Stimulated activated CD8-positive, alpha-beta memory T cell treated with anti-CD3 and anti-CD28 coated beads, Interleukin-4, amount 100 ng/mL, for 4 hours (primary cell): ENCODE measurements at places on chromosomes 7 and 10.

DNA sequence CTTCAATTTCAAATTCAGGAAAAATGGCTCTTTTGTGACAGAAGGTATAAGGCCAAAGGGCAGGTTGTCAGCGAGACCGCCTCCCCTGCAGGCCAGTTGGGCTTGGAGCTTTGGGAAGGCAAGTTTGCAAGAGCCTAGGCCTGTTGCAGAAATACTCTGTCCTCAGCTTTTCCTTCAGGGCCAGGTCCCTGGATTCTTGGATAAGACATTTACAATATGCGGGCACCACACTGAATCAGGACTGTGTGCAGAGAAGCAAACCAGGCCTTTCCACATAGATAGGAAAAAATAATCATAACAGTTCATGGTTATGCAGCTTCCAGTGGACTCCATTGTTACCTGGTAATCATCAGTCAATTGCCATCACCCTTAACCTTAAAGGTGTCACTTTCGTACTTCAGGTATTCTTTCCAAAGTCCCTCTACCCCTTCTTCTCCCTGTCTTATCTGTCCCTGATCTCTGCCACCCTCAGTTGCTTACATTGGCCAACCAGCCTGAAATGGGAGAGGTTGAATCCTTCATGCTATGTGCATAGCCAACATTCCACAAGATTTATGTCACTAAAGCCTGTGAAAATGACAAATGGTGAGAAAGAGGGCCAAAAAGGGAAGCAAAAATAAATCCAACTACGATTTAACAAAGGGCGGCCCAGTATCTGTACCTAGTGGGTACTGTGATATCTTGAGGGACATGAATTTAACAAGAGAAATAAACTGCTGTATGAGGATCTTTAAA is 304.5 kb upstream of the NFE2L3 start:
- no peak for DNase-seq

DNA sequence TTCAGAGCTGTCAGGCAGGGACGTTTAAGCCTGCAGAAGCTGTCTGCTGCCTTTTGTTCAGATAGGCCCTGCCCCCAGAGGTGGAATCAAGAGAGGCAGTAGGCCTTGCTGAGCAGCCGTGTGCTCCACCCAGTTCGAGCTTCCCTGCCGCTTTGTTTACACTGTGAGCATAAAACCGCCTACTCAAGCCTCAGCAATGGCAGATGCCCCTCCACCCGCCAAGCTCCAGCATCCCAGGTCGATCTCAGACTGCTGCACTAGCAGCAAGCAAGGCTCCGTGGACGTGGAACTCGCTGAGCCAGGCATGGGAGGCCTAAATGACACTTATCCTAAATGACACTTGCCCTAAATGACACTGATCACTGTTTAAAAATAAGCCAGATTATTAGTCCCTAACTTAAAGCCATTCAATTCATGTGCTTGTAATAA is 6.8 kb upstream of the ASB15 start:
- no peak for DNase-seq

DNA sequence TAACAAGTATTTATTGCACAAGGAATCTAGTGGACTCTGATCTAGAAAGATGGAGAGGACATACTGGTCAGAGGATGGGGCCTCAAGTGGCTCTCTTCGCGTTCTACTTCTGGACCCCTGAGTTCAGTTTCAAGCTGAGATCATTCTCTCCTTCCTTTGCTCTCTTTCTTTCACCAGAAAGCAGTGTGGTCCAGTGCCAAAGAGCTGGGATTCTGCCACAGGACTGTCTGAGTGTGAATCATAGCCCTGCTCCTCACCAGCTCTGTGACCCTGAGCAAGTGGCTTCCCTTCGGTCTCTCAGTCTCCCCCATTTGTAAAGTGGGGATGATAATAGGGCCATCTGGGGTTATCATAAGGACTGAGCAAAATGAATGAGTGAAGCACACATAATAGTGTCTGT is 715.2 kb downstream of the SUGCT start:
- DNase-seq, result no peak

- no peak for DNase-seq
These were observed 61.0 kb downstream of the TRUB1 start for GRCh38 chr10:114998993-114999392.

DNA sequence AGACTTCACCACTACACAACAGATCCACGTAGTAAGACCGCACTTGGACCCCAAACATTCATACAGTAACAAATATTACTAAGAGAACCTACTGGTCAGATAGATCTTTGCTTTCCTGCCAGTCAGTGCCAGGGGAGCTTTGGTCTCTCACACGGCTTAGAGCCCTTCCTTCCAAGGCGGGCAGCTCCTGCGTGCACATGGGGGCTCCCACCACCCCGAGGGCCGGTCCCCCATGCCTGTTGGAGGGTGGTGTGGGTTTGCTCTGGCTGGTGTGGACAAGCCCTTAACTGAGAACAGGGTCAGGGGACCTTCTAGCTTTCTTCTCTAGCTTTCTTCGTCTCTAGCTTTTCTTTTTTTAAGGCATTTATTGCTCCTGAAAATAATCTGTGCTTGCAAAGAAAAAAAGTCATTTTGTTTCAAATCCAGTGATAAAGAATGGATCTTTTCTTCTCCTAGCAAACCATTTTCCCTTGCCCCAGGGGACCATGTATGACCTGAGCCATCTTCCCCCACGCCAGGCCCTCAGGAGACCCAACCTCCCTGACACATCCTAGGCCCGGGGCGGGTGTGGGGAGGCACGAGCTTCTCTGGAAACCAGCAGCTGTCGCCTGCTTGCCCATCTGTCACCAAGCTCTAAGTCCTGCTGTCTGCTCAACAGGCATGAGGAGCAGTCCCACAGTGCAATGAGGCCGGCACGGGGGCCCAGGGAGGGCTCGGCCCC is 591.1 kb downstream of the PTPRN2 start:
- no peak for DNase-seq

DNA sequence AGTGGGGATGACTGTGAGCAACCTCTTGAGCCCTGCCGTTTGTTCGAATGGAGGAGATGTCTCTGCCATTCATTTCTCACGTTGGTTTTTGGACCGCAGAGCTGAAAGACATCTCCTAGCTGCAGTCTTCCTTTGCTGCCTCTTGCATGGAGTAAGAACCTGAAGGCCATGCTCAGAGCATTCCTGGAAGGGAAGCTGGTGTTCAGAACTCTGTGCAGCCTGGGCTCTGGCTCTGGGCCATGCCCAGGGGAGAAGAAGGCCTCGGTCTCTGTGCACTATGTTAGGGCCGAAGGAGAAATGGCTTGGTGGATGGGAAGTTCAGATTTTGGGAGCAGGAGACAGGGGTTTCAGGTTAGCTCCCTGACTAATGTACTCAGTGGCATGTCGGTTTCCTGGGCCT is 22.9 kb downstream of the SFTPD start:
- DNase-seq, result no peak

DNA sequence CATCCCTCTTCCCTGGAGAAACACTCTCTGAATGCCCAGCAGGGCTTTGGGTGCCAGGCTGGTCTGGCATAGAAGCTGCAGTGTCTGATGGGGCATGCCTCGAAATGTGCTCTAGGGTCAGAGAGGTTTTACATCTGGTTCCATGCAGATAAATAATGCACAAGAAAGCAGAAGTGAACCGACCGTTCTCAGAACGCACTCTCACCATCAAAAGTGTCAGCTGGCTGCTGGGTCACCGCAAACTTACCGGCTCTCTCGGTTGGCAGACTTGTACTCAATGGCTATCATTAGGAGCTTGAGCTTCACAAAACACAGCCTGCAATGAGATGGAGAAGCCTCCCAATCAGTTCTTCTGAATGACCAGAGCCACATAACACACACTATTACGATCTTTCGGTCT is 610.0 kb downstream of the KCNMA1 start:
- no peak for DNase-seq

- no peak for DNase-seq
These were observed 226.4 kb downstream of the BUB3 start for GRCh38 chr10:123380491-123381085.

GRCh38 chr7:65390588-65390987 is 16.9 kb downstream of the ZNF92 start:
- no peak for DNase-seq

DNA sequence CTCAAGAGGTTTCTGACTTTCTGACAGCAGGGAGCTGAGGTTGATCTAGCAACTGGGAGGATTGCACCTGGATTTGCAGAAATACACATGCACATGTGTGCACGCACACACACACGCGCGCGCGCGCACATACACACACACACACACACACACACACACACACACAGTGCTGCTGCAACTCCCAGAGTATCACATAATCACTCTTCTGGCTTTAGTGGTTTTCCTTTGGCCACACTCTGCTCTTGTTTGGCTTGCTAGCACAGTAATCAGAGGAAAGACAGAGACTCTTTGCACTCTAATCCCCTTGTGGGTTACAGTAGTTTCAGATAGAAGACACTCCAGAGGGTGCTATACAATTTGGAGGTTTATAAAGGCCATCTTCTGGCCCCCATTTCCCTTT is 705.0 kb downstream of the AUTS2 start:
- DNase-seq, result no peak

DNA sequence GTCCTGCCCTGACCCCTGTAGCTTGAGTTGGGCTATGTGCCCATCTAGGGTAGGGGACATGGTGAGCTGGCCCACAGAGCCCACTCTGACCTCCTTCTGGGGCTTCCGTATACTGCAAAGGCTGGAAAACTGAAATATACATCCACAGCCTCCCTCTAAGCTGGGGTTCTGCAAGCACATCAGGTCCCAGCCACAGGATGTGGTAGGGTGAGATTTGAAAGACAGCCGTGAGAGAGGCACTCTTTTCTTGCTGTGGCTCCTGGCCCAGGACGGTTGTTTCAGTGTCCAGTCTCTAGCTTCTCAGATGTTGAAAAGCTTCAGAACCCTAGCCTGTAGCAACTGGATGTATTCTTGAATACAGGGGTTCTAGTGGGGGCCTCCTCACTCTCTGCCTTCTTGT is 60.1 kb upstream of the ADRB1 start:
- DNase-seq, result no peak

DNA sequence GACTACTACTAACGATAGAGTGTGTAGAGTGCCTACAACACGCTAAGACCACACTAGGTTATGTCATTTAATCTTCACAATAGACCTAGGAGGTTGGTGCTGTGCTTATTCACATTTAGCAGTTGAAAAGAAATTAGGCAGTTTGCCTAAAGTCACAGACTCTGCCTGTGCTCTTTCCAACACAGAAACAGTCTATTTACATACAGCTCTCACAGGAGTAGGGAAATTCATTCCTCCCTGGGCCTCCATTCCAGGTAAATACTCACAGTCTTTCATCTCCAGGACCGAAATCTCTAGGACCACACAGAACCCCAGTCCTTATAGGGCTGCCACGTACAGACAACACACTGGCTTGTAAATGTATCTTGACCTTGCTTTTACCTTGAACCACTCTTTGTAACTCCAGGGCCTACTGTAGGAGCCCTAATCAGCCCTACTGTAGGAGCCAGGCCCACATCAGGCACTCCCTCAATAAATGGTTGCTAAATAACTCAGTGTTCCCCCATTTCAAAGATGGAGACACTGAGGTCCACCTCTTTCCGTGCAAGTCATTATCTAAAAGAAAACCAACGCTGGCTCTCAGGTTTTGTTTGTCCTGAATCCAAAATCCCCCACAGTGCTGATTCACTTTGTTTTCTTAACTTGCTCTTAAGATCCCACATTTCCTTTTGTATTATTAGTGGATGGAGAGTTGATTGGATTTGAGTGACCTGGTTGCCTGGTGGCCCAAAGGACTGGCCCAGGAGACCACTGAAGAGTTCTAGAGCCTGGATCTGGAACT is 146.9 kb downstream of the KCNMA1 start:
- no peak for DNase-seq

- DNase-seq, result no peak
These were observed 35.0 kb downstream of the NRF1 start for GRCh38 chr7:129646369-129647021.

- no peak for DNase-seq
These were observed 949 bp upstream of the CLIP2 start for GRCh38 chr7:74288034-74288881.

- no peak for DNase-seq
These were observed 133.5 kb upstream of the PITRM1 start for GRCh38 chr10:3306050-3306449.

GRCh38 chr7:138873220-138873892 is 75.4 kb upstream of the ATP6V0A4 start:
- no peak for DNase-seq

- no peak for DNase-seq
These were observed 28.2 kb downstream of the SGPL1 start for GRCh38 chr10:70843776-70844489.

- DNase-seq, result no peak
These were observed 98.9 kb downstream of the LRMDA start for GRCh38 chr10:75530299-75530698.

GRCh38 chr7:118186501-118186900 is 2.5 kb downstream of the LSM8 start:
- no peak for DNase-seq

DNA sequence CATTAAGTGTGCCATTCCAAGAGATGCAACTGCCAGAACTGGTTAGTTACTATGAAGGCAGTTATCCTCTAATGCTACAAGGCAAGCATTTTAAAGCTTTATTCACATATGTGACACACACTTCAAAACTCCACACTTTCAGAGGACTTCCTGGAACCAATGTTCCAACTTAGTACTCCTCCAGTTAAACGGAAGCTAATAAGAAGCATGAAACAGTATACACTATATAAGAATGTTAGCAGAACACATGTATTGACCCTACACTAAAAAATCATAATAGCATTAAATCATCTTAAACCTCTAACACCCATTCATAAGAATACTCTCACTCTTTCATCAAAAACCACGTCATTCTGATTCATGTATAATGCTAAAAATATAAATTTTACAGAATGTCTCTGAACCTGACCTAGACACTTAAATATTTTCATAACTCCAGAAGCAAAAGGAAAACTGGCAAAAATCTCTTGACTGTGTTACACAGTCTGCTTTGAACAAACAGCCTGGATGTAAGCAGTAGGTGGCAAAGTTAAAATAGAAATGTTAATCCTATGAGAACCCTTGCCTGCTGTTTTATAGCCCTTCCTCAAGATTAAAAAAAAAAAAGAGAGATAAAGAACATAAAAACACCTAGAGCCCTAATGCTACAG is 135.0 kb downstream of the SEMA3C start:
- DNase-seq, result no peak

DNA sequence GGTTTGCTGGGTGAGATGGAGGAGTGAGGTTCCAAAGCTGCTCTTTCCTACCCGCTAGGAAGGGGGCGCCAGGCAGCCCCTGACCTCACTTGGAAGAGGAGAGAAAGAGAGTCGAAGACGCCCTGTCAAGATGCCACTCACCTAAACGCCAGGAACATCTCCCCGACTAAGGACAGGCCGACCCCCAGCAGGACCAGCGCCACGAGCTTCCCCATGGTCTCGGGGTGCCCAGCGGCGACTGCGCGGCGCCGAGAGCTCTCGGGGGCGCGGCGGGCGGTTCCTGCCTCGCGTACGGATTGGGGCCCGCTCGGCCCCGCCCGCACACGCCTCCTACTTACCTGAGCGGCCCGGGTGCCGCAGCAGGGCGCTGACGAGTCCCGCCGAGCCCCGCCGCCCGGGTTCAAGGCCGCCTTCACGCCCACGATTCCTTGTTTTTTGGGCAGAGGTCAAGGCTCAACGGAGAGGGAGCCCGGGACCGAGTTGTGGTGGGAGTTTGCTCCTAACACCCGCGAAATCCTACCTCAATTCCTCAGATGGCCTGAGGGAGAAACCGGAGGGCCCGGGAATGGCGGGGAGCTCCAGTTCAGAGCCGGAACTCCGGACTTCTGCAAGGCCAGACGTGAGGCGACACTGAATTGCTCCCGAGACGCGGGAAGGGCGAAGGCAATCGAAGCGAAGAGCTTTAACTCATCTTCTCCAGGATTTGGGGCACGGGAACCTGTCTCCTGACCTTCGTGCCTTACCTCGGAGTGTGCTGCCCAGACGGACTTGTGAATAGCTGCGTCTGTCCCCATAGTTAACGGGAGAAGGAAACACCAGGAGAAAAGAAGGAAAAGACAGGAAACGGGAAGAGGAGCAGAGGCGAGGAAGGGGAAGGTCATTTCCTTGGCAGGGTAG is at the start of gene PON3:
PON3 (minus strand) TSS at position 240 of the 897 bp plus-strand sequence; CDS start at position 215, 25 bp downstream.
- DNase-seq, result no peak
